Stomach (tissue), 19 donors: ENCODE measurements at places on chromosomes 4 and X. TPM values are rescaled to one million over a fixed set of nuclear protein-coding genes. Genes with fewer than 3 reads are reported as not detected.

DNA sequence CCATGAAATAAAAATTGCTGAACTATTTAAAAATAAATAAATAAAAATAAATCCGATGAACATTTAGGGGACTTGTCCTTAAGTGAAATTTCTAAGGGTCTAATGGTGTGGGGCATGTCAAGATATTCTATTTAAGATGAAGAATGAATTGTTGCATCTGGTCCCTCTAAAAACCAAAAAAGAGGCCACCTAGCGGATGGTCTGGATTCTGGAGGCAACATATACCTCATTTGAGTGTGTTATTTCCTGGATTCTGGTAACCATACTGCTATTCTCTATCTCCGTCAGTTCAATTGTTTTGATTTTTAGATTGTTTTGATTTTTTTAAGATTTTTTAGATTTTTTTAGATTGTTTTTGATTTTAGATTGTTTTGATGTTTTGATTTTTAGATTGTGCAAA, 28.3 kb downstream of the AGTR2 start:
- no peak for DNase-seq

DNA sequence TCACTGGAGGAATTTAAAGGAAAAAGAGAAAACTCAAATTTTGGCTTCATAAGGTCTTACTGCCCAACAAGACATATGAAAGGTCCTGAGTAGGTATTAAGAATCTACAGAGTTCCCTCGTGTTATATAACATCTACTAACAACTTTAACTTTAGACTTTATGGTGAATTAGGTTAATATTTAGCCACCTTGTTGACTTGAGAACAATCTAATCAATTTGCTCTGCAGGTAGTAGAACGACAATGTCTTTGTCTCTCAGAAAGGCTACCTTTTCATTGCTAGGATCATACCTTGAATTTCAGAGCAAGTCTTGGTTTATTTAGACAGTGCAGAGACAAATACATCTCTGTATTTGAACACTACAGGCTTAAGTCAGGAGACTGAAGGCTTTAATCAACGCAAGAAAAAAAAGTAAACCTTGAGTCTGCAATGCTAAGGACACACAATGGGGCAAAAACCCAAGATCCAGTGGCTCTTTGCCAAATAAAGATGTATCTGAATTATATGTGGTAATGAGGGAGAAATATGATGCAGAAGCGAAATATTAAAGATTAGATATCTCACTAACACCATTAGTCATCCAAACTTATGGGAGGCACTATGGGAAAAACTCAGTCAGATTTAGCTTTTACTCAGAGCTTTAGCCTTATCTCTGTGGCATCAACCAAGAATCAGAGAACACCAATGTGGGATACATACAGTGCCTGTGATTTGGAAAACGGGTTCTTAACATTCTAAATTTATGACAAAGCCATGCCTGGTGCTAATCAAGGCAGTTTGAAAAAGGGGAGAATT, 93.6 kb upstream of the FTHL17 start:
- DNase-seq, result no peak

BEX1 gene
- 8.6 TPM for polyA plus RNA-seq

GRCh38 chr4:173991316-173991715, 292.2 kb downstream of the FBXO8 start:
- DNase-seq, result no peak

- no peak for DNase-seq
Observed at GRCh38 chrX:24293412-24293811, 20.5 kb downstream of the SUPT20HL2 start.

GRCh38 chrX:38560776-38561125, 591 bp upstream of the TSPAN7 start:
- no peak for DNase-seq

- DNase-seq, result peak; percentile 33
Observed at GRCh38 chrX:20527558-20528011, 260.9 kb upstream of the RPS6KA3 start.

GRCh38 chrX:106710771-106711170, 15.7 kb upstream of the RNF128 start:
- no peak for DNase-seq

GRCh38 chrX:16825264-16826035, 39.2 kb downstream of the TXLNG start:
- DNase-seq, result no peak

MAGEA12 gene
- polyA plus RNA-seq, result not detected

GRCh38 chrX:11481035-11481434, 184.7 kb downstream of the ARHGAP6 start:
- no peak for DNase-seq

GRCh38 chr4:154030746-154031145, 241.9 kb upstream of the SFRP2 start:
- no peak for DNase-seq

HMX1 gene
- not detected for polyA plus RNA-seq

DNA sequence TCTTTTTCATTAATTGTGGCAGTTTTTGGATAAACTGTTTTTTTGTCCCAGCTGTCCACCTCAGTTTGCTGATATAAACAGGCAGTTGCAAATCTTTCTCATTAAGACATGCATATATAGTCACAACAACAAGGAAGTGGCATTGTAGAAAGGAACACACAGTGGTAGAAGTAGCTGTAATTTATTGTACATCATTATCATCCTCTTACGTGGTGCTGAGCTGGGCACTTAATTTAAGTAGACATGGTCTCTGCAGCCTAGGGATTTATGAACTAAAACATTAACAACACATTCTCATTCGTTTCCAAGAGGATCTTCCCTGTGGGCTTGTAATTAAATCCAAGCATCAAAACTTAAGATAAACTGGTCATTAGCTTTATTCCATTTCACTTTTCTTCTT, 500.2 kb downstream of the INPP4B start:
- no peak for DNase-seq

DNA sequence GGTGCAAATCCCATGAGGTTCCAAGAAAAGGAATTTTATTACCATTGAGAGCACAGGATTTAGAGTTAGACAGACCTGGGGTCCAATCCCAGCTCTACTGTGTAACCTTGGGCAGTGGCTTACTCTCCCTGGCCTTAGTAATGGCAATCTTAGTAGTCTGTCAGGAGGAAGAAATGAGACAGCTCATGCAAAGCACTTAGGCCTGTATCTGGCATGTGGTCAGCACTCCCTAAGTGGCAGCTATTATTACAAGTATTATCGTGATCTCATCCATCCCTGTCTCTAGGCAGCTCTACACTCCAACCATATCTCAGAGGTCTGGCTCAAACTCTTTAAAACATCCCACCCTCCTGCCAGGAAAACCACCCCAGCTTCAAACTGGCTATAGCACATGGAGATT, 129.6 kb upstream of the NALF2 start:
- no peak for DNase-seq

VCX2 gene
- polyA plus RNA-seq, result not detected

GRCh38 chr4:67204441-67204840, 340.9 kb downstream of the CENPC start:
- DNase-seq, result no peak

DNA sequence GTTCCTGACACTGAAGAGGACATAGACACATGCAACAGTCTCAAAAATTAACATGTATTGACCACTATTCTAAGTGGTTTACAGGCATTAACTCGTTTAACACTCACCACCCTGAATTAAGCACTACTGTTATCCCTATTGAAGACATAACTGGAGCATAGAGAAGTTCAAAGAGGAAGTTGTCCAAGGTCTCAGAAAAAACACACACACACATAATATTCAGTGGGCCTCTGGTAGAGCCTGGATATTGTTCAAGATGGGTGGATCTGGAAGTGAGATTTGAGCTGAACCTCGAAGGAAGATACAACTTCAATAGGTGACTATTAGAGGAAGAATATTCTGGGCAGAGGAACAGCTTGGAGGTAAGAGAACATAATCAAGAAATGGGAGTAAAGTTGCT, 334.9 kb downstream of the HNRNPD start:
- DNase-seq, result no peak

DNA sequence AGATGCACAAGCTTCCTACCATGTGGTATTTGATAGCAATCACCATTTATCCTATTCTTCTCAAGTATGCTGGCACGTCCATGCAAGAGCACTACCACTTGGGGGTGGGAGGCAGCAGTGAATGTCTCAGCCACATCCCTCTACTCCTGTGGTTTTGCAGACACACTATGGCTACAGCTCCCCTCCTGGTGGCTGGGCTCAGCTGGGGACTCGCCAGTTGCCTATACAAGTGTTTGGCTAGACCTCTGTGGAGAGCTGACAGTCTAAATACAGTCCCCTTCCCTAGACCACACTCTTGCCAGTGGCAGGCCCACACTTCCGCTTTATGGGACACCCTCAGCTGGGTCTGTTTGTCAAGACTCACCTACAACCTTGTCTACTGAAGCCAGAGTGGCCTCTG, 53.2 kb downstream of the ADGRA3 start:
- DNase-seq, result no peak

RASGEF1B gene
- polyA plus RNA-seq, result 6.8 TPM

EPHA5 gene
- polyA plus RNA-seq, result 0.12 TPM

UGT8 gene
- 4.9 TPM for polyA plus RNA-seq

GRCh38 chr4:140296335-140297220, 76.9 kb upstream of the SCOC start:
- DNase-seq, result peak; percentile 68

- no peak for DNase-seq
Observed at GRCh38 chr4:98253499-98253898, 7.7 kb upstream of the RAP1GDS1 start.

ADH6 gene
- not detected for polyA plus RNA-seq

DNA sequence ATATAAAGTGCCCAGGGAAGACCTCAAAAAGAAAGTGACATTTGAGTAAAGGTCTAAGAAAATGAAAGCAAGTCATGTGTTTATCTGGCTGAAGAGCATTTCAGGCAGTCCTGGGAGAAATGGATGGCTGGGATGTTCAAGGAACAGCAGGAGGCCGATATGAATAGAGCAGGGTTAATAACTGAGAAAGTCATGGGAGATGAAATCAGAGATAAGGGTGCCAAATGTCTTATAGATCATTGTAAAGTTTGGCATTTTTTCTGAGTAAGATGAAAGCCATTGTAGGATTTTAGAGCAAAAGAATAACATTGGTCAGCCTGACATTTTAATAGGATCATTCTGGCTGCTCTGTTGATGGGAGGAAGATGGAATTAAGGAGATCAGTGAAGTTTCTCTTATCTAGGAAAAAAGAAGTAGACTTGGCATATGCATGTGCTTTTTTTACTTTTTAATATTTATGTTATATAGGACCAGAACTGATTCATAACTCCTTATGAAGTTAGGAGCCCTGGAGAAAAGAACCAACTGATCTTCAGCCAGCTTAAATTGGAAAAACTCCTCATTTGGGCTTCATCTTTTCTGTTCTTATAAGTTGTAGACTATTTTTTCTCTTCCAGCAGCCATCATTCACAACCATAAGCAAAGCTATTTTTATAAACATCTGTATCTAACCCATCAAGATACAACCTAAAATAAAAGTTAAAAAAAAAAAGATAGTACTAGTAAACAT, 18.6 kb downstream of the AIMP1 start:
- DNase-seq, result no peak

DNA sequence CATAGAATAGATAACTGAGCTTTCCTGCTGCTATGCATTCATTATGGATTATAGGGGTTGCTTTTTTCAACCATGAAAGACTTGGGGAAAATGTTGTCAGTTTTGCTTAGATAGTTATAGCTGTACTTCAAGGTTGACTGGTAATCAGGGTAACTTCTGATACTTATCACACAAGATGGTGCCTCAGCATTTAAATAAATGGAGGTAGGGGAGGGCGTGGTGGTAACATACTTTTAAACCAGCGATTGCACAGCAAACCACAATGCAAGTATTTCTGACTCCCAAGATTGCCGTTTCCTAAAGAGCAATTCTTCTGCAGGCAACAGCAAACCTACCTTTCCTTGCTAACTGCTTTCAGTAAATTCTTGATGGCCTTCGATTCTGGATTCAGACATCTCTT, 1.3 kb downstream of the CXCL10 start:
- no peak for DNase-seq

GRCh38 chrX:150036641-150037040, 98.3 kb upstream of the EOLA2 start:
- DNase-seq, result no peak

DNA sequence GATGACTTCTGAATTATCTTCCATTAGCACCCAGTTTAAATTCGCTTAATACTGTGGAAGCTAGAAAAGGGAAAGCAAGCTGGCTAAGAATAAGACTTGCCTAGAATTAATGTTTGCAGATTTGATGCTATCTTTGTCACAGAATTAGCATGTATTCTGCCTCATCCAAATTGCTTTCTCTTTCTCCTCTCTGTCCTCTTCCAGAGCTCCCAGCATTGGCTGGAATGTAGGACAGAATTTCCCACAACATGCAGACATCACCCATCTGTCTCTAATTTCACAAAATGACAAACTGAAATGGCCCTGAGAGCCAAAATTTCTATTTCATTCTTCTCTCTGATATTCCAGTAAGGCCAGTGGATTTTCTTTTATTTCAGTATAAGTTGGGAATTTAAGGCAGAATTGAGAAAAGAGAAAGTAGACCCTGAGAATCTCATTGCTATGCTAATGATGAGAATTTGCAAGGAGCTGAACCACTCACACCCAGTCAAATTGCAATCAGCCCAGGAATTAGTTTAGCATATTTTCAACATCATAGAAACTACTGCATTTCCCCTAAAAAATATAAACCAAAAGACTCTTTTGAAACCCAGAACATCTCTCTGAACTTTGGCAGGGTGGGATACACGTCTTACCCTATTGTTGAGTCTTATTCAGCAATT, 188.8 kb downstream of the RCHY1 start:
- peak; percentile 7 for DNase-seq

- no peak for DNase-seq
Observed at GRCh38 chrX:138908577-138908976, 197.1 kb upstream of the FGF13 start.

- DNase-seq, result peak; percentile 41
Observed at GRCh38 chr4:16764622-16765021, 133.8 kb downstream of the LDB2 start.

- peak; percentile 74 for DNase-seq
Observed at GRCh38 chr4:158811704-158812103, 42.9 kb downstream of the FNIP2 start.

DNA sequence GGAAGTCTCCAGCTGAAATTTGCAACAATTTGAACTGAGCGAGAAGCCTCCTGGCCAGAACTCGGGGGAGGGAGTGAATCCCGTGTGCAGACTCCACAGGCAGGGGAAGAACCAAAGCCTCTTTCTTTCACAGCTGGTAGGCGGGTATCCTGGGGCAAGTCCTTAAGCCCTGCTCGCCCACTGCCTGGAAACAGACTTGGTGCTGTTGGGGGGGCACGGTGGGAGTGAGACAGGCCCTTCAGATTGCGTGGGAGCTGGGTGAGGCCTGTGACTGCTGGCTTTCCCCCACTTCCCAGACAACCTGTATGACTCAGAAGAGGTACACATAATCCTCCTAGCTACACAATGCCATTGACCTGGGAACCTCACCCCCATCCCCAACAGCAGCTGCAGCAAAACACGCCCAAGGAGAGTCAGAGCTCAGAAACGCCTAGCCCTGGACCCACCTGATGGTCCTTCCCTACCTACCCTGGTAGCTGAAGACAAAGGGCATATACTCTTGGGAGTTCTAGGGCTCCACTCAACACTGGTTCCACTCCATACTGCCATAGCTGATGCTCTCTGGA, 22.4 kb upstream of the RLIM start:
- DNase-seq, result no peak

EBP gene
- 112 TPM for polyA plus RNA-seq
